LoVo (cell line): ENCODE measurements at places on chromosomes 6 and 20.

DNA sequence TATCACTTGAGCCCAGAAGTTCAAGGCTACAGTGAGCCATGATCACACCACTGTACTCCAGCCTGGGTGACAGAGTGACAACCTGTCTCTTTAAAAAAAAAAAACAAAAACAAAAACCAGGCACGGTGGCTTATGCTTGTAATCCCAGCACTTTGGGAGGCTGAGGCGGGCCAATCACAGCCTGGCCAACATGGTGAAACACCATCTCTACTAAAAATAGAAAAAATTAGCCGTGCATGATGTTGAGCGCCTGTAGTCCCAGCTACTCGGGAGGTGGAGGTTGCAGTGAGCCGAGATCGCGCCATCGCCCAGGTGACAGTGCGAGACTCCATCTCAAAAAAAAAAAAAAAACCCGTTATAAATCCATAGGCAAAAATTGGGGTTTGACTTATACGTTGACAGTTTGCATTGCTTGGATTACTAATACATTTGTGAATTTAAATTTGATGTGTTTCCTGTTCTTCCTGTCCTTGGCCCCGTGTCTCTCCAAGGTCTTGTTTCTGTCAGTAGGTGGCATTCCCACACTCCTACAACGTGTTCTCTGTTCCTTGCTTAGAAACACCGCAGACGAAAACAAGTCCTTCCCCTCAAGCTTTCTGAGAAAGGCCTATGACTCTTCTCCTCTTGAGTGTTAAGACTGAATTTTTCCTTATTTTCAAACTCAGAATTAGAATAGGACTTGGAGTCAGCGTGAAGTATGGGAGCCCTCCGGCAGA, 147.0 kb downstream of the DTNBP1 start:
- DNase-seq, result no peak

DNA sequence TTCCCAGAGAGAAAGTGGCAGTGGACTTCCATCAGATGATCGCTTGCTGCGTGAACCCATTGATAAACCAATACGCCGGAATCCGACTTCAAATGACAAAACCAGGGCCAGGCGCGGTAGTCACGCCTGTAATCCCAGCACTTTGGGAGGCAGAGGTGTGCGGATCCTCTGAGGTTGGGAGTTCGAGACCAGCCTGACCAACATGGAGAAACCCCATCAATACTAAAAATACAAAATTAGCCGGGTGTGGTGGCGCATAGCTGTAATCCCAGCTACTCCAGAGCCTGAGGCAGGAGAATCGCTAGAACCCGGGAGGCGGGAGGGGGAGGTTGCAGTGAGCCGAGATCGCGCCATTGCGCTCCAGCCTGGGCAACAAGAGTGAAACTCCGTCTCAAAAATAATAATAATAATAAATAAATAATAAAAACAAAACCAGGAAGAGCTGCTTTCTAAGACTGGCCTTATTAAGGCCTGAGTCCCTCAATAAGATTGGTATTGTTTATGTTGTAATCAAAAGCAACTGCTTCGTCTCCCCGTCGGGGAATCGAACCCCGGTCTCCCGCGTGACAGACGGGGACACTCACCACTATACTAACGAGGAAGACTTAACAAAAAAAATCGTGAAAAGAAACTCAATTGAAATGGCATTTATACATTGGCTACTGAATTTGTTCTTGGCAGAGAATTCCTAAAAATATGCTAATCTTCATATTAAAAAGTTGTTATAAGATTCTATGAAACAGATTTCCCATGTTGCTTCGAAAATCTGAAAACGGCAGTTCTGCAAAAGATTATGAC, 110.2 kb upstream of the ZNF184 start:
- DNase-seq, result peak; percentile 25

- no peak for DNase-seq
These were observed 47.9 kb upstream of the LIN28B start for GRCh38 chr6:104908888-104909525.

- no peak for DNase-seq
These were observed 112.6 kb downstream of the CDYL start for GRCh38 chr6:4888841-4889240.

DNA sequence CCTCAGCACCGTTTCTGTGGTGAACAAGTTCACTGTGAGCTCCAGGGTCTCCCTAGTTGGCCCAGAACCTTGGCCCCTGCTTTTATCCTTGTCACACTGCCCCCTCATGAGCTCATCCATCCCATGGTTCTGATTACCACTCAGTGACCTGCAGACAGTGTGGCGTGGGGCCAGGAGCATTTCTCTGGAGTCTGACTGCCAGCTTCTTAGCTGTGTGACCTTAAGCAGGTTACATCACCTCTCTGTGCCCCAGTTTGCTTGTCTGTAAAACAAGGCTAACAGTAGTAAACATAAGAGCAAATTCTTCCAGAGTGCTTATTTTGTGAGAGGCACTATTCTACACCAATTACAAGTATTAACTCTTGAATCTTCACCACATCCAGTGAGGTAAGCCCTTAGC, 14.8 kb upstream of the MDGA1 start:
- no peak for DNase-seq

- DNase-seq, result no peak
These were observed 44.8 kb downstream of the TAF8 start for GRCh38 chr6:42095094-42095493.

- DNase-seq, result no peak
These were observed 106.1 kb upstream of the ADGRF4 start for GRCh38 chr6:47592131-47592840.

- DNase-seq, result no peak
These were observed 9.6 kb upstream of the CHRNA4 start for GRCh38 chr20:63370618-63371187.

GRCh38 chr6:142810952-142811514, 133.9 kb downstream of the HIVEP2 start:
- no peak for DNase-seq

DNA sequence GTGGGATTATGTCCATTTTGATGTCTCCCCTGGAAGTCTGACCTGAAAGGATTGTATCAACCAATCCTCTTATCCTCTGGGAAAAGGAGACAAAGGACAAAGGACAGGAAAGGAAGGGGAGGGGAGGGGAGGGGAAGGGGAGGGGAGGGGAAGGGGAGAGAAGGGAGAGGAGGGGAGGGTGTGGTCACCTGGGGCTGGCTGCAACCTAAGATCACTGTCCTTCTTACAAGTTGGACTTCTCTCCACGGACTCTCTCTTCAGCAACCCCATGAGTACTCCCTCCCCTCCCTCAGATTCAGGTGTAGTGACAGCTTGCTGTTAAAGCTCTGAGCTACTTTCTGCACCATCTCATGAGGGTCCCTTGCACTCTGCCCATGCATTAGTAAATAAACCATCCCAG, 58.9 kb upstream of the KLHL31 start:
- DNase-seq, result no peak

- no peak for DNase-seq
These were observed 229.7 kb downstream of the LAMA2 start for GRCh38 chr6:129112591-129112990.

- no peak for DNase-seq
These were observed 205.0 kb upstream of the KCNQ5 start for GRCh38 chr6:72416744-72417465.

- no peak for DNase-seq
These were observed 8.3 kb downstream of the OARD1 start for GRCh38 chr6:41063884-41064285.

- DNase-seq, result no peak
These were observed 243.5 kb upstream of the THEMIS start for GRCh38 chr6:128144320-128144719.

- DNase-seq, result peak; percentile 32
These were observed 582.2 kb upstream of the FLRT3 start for GRCh38 chr20:14919501-14920081.

DNA sequence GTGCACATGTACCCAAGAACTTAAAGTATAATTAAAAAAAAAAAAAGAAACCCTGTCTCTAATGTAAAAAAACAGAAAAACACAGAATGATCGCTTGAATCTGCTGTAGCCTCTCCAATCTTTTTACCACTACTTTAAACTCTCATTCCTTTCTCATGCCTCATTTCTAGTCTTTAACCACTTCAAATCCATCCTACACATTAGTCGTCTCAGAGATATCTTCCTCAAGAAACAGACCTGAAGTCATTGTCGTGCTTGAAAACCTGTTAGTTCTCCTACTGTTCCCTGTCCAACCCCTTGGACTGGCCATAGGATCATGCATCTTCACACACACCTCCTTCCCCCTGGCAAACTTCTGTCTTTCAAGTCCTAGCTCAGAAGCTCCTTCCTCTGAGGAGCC, 112.1 kb upstream of the BCLAF1 start:
- DNase-seq, result no peak

- no peak for DNase-seq
These were observed 120.5 kb downstream of the SCML4 start for GRCh38 chr6:107703606-107704005.

GRCh38 chr6:136745300-136745699, 47.0 kb downstream of the MAP3K5 start:
- no peak for DNase-seq

DNA sequence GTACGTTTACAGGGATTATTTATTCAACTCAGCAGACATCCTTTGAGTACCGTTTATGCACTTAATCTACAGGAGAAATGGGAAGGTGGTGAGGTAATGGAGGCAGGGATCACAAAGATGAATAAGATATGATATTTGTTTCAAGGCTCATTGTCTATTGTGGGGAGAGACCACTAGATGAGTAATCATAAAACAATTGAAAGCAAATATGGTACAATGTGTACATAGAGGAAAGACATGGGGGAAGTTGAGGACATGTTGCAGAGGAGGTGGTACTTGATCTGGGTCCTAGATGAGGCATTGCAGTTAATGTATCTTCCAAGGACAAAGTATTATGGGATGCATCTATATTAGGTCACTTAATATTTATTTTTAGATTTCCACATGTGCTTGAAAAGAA, 13.7 kb upstream of the CDC5L start:
- no peak for DNase-seq

DNA sequence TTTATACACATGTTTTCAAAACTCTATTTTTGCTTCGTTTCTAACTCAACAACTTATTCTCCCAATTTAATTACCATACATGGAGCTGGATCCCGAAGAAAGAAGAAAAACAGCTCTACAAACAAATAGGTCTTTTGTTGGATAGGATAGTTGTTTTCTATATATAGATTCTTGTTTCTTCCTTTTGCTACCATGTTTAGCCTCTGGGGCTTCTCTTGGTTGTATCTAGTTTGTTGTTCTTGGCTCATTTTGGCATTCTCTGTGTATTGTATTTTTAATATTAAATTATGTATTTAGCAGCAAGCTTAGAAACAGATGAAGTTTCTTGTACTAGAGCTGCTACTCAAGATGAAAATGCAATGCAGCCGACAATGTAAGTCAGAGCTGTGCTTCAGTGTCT, 60.9 kb downstream of the PLCB4 start:
- DNase-seq, result no peak

GRCh38 chr20:63957004-63957689, 931 bp upstream of the UCKL1 start:
- DNase-seq, result peak; percentile 76

GRCh38 chr6:106692819-106693208, 63.4 kb downstream of the QRSL1 start:
- peak; percentile 14 for DNase-seq

GRCh38 chr6:161242779-161243693, 30.8 kb downstream of the AGPAT4 start:
- DNase-seq, result no peak

DNA sequence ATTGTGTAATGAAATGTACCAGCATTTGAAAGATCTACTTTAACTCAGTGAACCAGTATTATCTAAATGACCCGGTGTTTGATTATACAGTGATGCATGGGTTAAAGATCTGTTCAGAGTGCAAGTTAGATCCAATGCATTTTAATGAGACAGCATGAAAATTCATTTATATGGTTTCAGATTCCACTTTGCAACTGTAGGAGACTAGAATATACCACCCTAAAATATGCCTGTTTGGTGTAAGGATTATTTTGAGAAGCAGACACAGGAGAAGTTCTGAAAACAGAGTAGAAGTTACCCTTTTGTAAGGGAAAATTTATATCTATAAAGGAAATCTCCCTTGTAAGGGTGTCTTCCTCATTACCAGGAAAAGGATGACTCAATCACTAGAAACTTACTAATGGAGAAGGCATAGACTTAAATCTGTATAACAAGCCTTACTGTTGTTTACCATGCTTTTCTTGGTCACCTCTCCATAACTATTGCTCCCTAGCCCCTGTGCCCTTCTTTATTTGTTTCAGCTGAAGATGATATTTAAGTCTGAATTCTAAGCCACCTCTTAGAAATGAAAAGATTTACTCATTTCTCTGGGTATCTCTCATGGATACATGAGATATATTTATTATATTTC, 105.4 kb downstream of the NCOA3 start:
- peak; percentile 24 for DNase-seq

- DNase-seq, result no peak
These were observed 28.0 kb downstream of the OSBPL2 start for GRCh38 chr20:62266340-62266739.

DNA sequence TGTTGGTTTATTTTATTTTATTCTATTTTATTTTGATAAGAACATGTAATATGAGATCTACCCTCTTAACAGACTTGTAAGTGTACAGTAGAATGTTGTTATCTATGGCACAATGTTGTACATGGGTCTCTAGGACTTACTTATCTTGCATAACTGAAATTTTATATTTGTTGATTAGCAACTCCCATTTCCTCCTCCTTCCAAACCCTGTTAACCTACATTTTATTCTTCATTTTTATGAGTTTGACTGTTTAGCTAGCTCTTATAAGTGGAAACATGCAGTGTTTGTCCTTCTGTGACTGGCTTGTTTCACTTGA, 37.9 kb upstream of the BCAS1 start:
- no peak for DNase-seq

GRCh38 chr6:43817192-43817591, 47.2 kb downstream of the VEGFA start:
- DNase-seq, result peak; percentile 49

DNA sequence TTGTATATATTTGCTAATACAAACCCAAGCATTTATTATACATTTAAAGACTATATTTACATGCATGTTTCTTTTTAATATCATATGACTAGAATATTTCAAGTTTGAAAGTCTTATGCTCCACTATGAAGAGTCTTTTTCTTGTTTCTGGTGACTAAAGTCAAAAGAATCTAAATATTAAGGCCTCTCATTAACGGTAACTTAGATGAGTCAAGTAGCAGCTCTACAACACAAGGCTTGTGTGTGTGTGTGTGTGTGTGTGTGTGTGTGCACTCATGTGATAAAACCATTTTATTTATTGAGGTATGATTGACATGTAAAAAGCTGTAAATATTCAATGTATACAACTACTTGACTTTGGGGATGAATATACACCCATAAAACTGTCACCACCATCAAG, 275.6 kb downstream of the TFAP2B start:
- DNase-seq, result no peak

GRCh38 chr6:5241252-5241651, 19.5 kb downstream of the LYRM4 start:
- DNase-seq, result no peak

GRCh38 chr20:3658716-3659491, 4.3 kb downstream of the GFRA4 start:
- no peak for DNase-seq
